ENCODE measurements at places on chromosomes 3 and 15.
A peak's percentile ranks its signal among the peaks of the same experiment; 100 is the strongest.

- no peak for DNase-seq
Observed at GRCh38 chr3:170750478-170750830, 119.5 kb downstream of the RPL22L1 start.

DNA sequence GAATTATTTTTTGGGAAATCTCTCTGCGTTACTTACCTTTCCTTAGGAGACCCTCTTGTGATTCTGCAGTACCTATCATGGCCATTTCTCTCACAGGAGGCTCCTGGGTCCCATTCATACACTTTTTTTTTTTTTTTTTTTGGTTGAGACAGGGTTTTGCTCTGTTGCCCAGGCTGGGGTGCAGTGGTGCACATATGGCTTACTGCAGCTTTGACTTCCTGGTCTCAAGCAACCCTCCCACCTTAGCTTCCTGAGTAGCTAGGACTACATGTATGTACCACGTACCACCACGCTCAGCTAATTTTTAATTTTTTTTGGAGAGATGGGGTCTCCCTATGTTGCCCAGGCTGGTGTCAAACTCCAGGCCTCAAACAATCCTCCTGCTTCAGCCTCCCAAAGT lies 36.1 kb downstream of the TRAK1 start:
- DNase-seq: no peak

GRCh38 chr15:74620636-74621545 lies 5.3 kb downstream of the CLK3 start:
- peak; percentile 71 for DNase-seq

DNA sequence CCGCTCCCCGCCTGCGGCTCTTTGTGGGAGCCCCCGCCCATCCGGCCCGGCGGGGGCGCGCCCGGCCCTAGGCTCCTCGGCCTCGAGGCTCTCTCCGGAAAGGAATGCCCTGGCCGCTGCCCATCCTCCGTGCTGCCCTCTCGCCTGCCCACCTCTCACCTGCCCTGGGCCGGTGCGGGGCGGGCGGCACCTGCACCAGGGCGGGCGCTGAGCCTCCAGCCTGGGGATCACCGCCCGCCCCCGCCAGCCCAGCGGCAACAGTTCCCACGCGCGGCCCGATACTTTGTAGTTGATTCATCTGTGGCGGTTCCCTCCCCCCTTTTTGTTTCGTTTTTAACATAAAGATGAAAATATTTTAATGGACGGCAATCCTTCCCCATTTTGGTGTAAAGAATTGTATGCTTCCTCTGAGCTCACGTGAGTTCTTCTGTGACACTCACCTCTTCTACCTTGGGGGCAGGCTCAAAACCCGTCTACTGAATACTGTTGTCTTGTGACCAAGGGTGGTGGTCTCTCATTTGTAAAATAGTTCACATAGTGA lies 1.9 kb downstream of the KLF13 start:
- DNase-seq: peak; percentile 90

GRCh38 chr3:13954741-13955483 lies 75.0 kb upstream of the WNT7A start:
- DNase-seq: no peak

- no peak for DNase-seq
Observed at GRCh38 chr3:23985747-23986544, 40.9 kb downstream of the NR1D2 start.

- DNase-seq: no peak
Observed at GRCh38 chr15:73869216-73869995, 4.0 kb upstream of the TBC1D21 start.

DNA sequence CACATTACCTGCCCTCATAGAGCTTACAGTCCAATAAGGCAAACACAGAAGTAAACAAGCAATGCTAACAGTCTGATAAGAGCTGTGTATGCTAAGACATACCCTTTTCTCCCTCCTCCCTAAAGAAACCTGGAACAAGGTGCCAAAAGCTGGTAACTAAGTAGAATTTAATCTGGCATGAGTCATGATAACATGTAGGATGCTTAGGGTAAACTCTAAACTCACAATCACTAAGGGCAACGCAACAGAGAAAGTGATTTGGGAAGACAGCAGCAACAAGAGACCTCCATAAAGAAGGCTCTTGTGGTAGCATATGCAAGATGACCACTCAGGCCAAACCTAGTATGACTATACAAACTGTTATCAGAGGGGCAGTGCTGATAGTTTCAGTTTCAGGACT lies 55.5 kb downstream of the MYO1E start:
- no peak for DNase-seq

- DNase-seq: no peak
Observed at GRCh38 chr3:123046262-123047061, 18.9 kb upstream of the SEMA5B start.

- no peak for DNase-seq
Observed at GRCh38 chr3:150765949-150766720, 3.2 kb upstream of the SIAH2 start.

- DNase-seq: no peak
Observed at GRCh38 chr3:128254967-128255366, 101.7 kb downstream of the EEFSEC start.

DNA sequence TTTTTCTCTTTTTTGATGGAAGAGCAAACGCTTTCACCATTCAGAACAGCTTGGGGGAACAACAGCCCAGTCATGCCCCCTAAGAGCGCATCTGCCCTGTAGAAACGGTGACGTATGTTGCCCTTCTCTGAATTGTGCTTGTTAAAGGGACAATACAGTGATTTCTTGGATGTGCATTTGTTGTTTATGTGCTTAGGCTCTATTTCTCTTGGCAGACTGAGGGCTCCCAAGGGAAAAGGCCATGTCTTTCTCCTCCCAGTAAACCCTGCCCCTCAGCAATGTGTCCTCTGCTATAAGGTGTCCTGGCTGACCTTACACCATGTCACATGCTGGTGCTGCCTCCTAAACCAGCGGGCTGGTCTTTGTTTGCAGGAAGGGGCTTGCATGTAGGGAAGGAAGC lies 346.1 kb downstream of the EPHB1 start:
- no peak for DNase-seq

- DNase-seq: no peak
Observed at GRCh38 chr3:15204005-15204404, 2.0 kb upstream of the CAPN7 start.

GRCh38 chr15:98905963-98906711 lies 101.5 kb downstream of the PGPEP1L start:
- DNase-seq: no peak

DNA sequence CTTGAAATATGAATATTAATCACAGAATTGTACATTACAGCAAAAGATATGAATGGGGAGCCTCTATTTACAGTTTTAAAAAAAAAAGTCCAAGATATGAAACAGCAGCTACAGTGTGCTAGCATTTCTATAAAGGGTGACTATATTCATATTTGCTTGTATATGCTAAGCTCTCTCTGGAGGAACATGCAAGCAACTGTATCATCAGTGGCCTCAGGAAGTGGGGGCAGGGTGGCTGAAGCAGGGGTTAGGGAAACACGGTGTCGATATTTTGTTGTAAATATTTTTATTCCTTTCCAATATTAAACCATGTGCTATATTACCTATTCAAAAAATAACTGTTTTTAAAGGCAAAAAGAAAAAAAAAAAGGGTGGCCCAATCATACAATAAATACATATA lies 2.3 kb downstream of the UACA start:
- no peak for DNase-seq

- no peak for DNase-seq
Observed at GRCh38 chr15:29289173-29289572, 19.6 kb upstream of the NSMCE3 start.

GRCh38 chr3:149151843-149152242 lies 22.4 kb downstream of the HPS3 start:
- DNase-seq: no peak

- DNase-seq: no peak
Observed at GRCh38 chr15:50128266-50128665, 9.2 kb upstream of the ATP8B4 start.

- no peak for DNase-seq
Observed at GRCh38 chr15:95739131-95739530, 591.4 kb upstream of the NR2F2 start.

DNA sequence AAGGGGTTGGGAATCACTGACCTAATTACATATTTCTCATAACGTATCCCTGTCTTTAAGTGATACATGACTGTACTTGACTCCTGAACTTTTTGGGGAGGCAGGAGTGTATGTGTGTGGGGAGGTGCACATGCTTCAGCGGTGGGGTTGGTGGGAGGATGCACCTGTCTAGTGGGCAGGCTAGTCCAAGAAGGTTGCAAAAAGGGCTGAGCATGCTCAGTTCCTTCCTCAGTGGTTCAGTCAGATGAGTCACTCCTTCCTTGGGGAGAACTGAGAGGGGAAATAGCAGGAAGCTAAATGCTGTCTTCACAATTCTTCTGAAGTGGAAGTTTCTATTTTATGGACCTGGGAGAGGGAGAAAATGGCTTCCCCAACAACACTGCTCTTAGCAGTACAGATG lies 24.6 kb upstream of the AP4E1 start:
- DNase-seq: no peak

- DNase-seq: no peak
Observed at GRCh38 chr3:127438371-127438770, 150.5 kb upstream of the PRR20G start.

GRCh38 chr3:159540882-159541495 lies 447.6 kb upstream of the IL12A start:
- DNase-seq: no peak

GRCh38 chr3:1131166-1131565 lies 38.3 kb downstream of the CNTN6 start:
- no peak for DNase-seq

- no peak for DNase-seq
Observed at GRCh38 chr3:72791161-72791560, 57.1 kb downstream of the SHQ1 start.

- DNase-seq: peak; percentile 52
Observed at GRCh38 chr3:13110678-13111116, 37.5 kb upstream of the IQSEC1 start.

DNA sequence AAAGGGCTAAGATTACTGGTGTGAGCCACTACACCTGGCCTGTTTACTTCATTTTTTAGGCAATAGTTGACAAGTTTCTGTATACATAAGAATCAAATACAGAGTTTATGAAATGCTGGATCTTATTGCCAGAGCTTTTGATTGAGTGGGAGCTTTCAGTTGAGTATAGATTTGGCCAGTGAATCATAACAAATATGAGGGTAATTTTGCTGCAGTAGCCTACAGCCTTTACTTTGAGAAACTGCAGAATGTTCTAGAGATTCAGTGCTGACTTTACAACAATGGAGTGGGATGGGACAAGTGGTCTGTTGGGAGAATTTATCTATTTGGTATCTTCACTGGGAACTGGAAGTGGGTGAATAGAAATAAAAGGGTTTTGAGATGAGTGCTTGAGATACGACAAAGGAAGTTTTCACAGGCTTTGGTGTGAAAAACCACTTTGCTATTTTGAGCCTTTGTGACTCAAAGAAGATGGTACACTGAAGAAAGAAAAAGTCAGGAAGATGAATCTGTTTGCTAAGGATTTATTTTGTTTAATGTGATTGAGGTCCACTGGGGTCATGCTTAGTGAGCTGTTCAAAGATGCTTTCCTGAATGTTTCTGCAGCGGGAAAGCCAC lies 227.8 kb downstream of the UBE2E2 start:
- DNase-seq: no peak

DNA sequence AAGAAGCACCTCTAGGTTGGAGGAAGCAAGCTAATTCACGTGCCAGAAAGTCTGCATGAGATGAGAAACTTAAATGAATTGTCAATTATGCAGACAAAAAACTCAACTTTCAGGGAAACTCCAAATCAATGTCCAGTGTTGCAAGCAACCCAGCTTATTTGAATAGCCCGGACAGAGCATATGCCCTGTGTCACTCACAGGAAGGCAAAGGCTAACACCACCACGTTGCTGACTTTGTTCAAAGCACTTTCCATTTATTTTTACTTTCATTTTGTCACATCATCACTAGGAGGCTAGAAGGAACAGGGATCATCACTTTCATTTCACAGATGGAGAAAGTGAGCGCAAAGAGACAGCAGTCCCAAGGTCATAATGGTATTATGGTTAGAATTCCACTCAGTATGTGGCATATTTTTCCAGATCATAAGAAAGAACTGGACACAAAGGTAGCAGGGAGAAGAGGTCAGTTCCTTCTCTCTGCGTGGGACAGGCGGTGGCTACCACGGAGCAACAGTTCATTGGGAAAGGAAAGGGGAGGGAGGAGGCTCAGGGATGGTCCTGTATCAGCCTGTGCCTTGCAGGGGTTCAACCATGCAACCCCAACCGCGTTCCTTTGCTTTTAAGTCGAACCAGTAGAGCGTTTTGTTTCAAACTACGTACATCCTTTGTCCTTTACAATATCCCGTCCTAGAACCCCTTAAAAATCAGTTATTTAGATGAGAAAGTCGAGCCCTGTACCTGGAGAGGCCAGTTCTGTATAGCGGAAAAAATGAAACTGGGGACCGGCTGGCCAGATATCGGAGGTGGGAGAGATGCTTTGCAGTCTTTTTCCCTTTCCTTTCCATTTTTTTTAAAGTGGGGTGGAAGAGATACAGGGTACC lies 1.1 kb downstream of the HEG1 start:
- DNase-seq: peak; percentile 47

DNA sequence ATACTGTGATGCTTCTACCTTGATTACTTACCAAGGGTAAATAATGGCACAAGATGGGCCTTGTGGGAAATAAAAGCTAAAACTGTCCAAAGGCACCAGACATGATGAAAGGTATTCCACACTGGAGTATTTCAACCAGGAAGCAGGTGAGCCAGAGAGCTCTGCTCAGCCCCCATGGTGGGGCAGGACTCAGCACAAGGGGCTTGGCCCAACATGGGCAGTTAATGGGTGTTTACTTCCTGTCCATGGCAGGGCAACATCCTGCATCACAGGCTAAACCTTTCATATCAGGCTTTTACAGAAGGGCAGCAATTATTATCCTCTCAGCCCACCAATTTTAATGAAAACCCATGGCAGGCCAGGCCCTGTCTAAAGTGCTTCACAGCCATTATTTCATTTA lies 38.2 kb downstream of the MAGI1 start:
- no peak for DNase-seq

GRCh38 chr3:10855083-10855870 lies 39.2 kb downstream of the SLC6A11 start:
- no peak for DNase-seq

DNA sequence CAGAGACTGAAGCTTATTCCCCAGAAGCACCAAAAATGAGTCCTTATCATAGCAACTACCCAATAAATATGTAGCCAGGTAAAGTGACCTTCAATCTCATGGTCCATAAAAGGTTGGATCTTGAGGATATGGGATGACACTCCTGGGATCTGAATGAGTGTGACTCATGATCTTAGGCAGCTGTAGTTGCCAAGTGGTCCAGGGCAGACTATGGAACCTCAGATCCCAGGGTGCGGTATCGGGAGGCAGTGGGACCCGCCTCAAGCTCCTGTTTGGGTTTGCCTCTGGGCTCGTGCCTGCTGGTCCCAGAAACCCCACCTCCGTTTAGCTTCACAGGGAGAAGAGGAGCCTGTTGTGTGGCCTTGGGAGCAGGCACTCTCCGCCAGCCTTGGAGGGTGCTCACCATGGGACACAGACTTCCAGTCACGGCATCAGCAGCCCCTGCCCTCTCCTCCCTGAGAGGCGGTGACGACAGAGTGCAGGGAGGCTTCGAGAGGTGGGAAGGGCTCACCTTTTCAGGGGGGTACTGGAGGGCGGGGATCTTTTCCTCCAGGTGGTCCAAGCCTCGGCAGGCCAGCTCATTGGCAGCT lies 8.1 kb downstream of the PLIN1 start:
- no peak for DNase-seq

GRCh38 chr3:143330296-143330868 lies 210.8 kb downstream of the CHST2 start:
- DNase-seq: no peak
